ENCODE measurements at places on chromosomes 16 and 17. TPM values are rescaled to one million over a fixed set of nuclear protein-coding genes. Genes with fewer than 3 reads are reported as not detected.

- no peak for DNase-seq
Measured at GRCh38 chr16:89855986-89856385, 17.4 kb upstream of the TCF25 start.

Gene TOX3
- not detected for total RNA-seq

DNA sequence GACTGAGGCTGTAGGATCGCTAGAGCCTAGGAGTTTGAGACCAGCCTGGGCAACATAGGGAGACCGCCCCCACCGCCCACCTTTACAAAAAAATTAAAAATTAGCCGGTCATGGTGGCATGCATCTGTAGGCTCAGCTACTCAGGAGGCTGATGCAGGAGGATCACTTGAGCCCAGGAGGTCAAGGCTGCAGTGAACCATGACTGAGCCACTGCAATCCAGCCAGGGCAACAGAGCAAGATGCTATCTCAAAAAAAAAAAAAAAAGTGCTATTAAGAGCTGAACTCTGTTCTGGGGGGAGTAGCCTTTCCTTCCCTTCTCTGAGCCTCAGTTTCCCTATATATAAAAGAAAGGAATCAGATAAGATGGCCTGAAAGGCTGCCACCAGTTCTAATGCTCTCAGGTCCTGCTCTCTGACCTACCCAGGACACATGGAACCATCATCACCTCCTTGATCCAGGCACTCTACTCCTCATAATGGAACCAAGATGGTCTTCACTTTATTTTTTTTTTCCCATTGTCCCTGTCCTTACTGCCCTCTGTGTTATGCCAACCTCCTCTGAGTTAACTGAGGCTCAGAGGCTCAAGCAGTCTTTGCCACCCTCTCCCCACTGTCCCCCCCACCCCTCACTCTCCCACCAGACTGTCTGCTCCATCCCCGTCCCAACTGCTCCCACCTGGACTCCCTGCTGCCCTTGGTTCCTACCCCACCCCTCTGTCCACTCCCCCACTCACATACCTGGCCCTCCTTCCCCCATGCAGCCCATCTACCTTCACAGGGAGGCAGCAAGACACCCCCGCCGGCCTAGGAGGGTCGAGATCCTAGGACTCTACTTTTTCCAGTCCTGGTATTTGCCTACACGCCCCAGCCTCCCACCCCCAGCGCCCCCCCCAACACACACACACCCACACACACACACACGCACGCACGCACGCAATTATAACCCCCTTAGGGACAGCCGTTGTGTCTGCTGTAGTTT is 23.8 kb upstream of the EIF1 start:
- no peak for DNase-seq

Gene RHBDF1
- total RNA-seq: 32.9 TPM

Data from fibroblast of lung (primary cell).